Hepatic stellate cell (primary cell): ENCODE measurements at places on chromosomes 11 and 22.

DNA sequence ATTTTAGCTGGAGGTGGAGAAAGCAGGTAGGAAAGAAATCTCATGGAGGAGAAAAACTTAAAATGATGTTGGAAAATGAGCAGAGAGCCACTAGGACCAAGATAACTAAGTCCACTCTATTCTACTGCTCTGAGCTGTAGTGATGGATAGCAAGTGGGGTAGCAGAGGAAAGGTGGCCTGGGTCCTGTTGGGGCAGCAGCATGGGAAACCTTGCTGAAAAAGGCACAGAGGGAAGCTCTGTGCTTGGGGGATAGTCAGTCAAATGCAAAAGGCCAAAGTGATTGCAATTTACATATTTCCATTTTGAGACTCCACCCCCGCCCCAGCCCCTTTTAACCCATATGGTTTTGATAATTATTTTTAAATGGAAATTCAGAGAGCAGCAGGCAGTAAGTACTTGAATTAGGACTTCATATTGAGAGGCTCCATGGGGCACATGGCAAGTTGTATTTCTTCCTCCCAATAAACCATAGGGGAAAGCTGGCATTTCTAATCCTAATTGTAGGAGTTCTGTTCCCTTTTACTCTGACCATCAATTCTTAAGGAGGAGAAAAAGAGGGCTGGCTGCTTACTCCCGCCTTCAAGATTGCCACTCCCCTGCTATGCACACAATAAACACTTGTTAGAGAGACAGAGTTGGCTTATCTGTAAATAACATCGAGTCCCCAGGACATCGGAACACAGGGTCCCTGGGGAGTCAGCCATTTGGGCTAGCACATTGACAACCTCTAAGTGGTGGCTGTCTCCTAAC lies 1341.5 kb upstream of the TENM4 start:
- no peak for DNase-seq

GRCh38 chr22:42788466-42788865 lies 67.8 kb upstream of the A4GALT start:
- no peak for DNase-seq

GRCh38 chr22:26485013-26485412 lies 1.3 kb downstream of the SRRD start:
- DNase-seq, result no peak

DNA sequence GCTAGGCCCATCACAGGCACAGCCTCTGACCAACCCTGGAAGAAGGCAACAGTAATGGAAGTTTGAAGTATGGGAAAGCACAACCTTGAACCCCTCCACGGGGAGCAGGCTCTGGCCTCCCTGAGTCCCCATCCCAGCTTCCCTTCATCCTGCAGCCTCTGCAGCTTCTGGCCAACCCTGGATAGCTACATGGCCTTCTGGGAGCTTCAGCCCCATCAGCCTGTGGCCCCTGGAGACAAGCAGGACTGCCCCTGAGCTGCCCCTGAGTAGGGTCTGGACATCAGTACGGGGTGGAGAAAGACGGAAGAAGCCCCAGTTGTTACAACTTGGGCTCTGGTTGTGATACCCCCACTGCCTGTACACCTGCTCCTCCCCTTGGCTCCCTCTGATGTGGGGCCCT lies 113.8 kb upstream of the CD82 start:
- no peak for DNase-seq

DNA sequence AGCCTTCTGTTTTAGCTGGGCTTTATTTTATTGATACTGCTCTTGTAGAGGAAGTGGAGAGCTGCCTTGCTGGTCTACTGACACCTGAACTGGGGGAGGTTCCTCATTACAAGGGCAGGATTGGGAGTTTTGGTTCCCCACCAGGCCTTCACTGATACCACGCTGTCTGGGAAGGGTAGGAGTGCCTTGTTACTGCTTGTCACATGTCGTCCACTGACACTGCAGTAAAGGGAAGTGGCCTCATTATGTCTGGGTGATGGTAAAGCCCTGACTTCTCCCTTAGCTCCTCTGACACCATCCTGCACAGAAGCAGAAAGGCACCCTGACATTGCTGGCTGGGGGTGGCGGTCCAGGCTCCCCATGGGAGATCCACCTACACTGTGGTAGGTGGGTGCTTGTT lies 38.7 kb upstream of the ELF5 start:
- DNase-seq, result no peak

GRCh38 chr22:49886346-49887063 lies 31.7 kb downstream of the ALG12 start:
- DNase-seq, result no peak

GRCh38 chr11:111942829-111943228 lies 5.7 kb downstream of the DIXDC1 start:
- DNase-seq, result no peak

GRCh38 chr11:82924522-82925224 lies 23.1 kb downstream of the DDIAS start:
- DNase-seq, result no peak

DNA sequence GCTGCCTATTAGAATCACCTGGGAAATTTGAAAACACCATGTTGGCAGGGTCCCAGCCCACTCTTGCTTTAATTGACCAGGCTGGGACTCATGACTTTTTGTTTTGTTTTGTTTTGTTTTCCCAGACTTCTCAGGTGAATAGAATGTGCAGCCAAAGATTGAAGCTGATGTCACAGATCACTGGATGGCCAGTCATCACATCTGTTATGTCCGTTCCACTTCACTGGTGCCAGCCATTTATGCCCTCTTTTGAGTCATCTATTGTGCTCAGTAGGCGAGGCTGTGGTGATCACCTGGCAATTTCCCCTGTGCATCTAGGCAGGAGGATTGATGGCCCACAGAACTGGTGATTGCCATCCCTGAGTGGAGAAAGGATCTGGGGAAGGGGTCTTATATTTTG lies 297.3 kb downstream of the INSC start:
- DNase-seq, result no peak

DNA sequence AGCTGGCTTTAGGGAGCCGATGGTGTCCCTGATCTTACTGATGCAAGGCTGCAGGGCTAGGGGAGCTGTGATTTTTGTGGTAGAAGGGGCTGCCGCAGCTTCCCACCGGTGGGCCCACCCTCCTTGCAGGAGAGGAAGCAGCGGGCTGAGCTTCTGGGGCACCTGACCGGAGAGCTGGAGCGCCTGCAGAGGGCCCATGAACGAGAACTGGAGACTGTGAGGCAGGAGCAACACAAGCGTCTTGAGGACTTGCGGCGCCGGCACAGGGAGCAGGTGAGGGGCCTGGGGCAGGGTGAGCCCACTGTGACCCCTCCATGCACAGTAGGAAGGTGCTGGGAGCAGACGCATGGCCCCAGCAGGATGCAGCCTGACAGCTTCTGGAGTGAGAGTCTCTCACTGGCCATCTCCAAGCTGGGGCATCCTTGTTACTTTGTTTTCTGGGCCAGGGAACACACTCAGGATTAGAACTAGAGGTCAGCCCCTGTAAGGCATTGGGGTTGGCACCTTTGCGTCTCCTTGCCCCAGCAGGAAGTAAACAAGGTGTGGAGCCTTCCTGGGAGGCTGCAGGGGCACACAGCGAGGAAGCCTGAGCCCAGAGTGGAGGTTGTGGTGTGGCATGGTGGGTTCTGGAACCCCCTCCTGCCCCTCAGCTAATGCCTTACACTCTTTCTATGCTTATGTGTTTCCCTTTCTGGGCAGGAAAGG lies 66.7 kb downstream of the CEP164 start:
- DNase-seq, result no peak

DNA sequence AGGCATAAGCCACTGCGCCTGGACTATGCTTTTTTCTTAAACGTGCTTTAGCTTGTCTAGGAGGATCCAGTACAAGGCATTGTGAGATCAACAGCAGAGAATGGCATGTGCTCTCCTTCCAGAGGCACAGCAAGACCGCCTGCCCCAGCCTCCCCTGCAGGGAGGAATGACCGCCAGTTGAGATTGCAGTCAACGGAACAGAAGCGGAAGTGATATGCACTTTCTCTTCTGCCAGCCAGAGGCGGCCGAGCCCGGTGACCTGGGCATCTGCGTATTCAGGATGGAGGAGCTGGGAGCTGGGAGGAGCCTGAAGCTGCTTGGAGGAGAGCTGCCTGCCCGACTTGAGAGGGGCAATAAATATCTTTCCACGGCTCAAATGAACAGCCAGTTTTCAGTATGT lies 243.0 kb downstream of the CTTN start:
- DNase-seq, result no peak
